ENCODE measurements at places on chromosomes 16 and 17.

DNA sequence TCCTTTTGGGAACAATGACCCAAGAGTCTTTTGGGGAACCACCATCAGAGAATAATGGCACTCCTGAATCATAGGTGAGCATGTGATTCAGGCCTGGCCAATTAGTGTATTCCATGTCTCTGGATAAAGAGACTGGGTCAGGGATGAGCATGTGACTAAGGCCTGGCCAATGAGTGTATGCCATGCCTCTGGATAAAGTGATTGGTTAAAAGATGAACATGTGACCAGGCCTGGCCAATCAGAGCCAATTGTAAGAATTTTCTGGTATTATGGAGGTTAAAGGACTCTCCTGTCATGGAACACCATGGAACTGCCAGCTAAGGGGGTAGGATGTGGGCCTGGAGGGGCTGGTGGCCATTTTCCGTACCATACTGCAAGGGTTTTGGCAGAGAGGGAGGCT is 194.3 kb downstream of the C16orf78 start:
- no peak for DNase-seq

DNA sequence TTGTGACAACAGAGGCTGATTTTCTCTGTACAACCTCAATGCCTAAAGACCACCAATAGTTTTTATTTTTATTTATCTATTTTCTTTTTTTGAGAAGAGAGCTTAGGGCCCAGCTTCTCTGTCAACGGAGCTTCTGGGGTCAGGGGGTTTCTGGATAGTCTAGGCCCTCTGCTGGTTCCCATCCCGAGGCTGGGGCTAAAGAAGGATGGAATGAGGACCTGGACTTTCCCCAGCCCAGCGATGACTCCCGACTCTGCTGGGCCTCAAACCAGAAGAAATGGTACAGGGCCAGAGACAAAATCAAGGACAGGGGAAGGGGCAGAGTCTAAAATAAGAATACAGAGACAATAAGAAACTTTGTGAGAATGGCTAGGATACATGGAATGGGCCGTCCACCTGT is 5.7 kb upstream of the TSPOAP1 start:
- DNase-seq = no peak

DNA sequence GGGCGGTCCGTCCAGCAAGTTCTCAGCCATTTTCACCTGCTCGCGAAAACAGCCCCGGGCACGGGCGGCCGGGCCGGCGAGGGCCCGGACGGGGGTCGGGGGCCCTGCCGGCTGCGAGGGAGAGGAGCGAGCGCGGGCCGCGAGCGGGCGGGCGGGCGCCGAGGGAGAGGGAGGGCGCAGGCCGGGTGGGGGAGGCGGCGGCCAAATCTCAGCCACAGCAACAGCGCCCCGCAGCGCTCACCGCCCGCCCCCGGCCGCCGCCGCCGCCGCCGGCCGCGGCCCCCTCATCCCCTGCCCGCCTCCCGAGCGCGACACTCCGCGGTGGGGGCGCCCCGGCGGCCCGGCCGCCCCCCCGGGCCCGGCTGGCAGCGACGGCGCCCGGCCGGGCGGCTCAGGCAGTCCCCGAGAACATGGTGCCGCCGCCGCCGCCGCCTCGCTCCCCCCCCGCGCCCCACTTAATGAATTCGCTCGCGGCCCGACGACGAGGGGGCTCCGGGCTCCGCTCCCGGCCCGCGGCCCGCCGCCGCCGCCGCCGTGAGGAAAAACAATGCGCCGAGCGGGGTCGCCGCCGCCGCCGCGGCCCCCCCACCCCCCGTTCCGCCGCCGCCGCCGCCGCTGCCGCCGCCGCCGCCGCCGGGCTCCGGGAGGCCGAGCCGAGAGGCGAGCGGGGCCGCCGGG is 487 bp downstream of the CREBBP start:
- peak; percentile 79 for DNase-seq

GRCh38 chr17:34884597-34884996 is 76.7 kb downstream of the CCT6B start:
- no peak for DNase-seq

- DNase-seq = peak; percentile 67
Measured at GRCh38 chr17:82216301-82217119, 3.9 kb upstream of the CCDC57 start.
